SW480 (cell line): ENCODE measurements at places on chromosomes 6 and 20.

DNA sequence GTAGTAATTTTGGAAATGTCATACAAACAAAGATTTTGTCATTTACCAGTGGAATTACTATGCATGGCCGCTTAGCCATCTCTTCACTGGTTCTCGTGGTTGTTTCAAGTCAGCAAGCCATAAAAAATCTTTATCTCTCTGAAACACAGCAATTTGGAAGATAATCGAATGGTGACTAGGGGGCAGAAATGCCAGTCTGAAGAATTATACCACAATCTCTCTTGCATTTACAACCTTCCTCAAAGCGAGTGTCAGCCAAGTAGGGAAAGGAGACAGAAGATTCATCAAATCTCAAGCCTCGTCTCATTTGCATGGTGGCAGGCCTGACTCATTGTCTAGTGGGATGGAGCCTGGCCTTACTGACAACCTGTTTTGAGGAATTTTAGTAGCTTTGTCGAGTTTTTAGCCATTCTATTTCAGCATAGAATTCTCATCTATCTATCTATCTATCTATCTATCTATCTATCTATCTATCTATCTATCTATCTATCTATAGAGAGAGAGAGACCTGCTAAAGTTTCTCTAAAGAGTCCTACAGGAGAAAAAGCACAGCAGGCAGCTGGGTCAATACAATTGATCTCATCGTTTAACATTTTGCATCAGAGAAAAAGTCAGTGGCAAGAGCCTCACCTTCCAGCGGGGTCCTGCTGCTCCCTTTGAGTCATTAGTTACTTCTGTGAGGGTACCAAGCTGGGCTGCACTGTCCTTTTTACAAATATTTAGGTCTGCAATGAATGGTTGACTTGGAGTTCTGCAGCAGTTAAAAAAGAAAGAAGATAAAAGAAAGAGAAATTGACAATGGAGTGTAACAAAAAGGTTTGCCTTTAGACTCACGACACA, 572.8 kb downstream of the TFAP2A start:
- no peak for DNase-seq

- no peak for DNase-seq
Measured at GRCh38 chr20:12838261-12838866, 170.4 kb upstream of the SPTLC3 start.

GRCh38 chr6:112357791-112358190, 10.7 kb downstream of the RFPL4B start:
- DNase-seq: no peak

GRCh38 chr6:2582268-2582667, 168.5 kb downstream of the MYLK4 start:
- DNase-seq: no peak
